ENCODE measurements at places on chromosomes 1 and 21.
A peak's percentile ranks its signal among the peaks of the same experiment; 100 is the strongest.

DNA sequence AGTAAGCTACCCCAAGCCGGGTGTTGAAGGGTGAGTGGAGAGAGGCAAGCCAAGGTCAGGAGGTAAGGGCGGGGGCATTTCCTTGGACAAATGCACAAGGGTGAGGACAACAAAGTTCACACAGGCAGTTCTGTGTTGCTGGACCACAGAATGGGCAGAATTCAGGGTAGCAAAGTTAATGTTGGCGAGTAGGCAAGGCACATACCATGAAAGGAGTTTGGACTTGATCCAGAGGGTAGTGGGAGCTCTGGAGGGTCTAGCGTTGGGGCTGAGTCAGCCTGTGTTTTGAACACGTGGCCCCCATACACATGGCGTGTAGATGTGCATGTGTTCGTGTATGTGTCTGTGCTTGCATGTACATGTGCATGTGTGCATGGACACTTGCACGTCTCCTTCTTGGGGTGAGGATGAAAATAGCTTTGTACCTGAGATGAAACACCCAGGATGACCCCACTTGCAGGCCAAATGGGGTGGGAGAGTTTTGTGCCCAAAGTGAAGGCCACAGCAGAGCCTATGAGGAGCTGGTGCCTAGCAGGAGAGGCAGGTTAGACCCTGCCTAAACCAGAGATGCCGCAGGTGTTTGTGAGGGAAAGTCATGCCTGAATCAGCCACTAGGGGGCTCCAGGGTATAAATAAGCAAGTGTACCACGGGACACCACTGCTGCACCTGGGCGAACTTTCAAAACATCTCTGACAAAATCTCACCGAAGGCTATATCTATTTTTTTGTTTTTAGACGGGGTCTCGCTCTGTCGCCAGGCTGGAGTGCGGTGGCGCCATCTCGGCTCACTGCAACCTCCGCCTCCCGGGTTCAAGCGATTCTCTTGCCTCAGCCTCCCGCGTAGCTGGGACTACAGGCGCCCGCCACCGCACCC, 21.8 kb downstream of the SLC27A3 start:
- peak; percentile 16 for DNase-seq

DNA sequence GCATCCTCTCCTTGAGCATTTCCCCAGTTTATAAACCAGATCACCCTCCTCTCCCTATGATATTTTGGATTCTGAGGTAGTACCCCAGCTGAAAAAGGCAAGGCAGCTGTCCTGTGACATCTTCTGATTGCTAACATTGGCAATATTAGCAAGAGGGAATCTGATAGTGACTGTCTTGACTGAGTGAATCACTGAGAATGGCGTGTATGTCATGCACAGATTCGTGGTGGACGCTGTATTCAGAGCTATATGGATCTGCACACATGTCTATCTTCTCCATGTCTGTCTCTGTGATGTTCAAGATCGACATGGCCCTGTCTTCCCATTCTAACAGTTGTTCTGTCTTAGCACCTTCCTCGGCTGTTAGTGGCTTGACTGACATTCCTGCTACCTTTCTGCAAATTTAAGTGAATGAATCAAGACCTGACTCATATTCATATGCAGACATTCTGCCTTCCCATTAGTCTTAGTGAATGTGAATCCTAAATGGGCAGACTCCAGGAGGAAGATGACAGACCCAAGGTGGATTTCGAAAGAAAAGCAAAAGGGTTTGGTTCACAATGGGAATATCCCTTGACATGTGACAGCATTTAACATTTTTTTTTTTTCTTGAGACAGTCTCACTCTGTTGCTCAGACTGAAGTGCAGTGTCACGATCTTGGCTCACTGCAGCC, 97.7 kb downstream of the PGBD5 start:
- no peak for DNase-seq

- peak; percentile 55 for DNase-seq
These were observed 13.8 kb upstream of the SEC16B start for GRCh38 chr1:177983482-177984135.

- no peak for DNase-seq
These were observed 30.9 kb downstream of the DNAI4 start for GRCh38 chr1:66893712-66894111.

DNA sequence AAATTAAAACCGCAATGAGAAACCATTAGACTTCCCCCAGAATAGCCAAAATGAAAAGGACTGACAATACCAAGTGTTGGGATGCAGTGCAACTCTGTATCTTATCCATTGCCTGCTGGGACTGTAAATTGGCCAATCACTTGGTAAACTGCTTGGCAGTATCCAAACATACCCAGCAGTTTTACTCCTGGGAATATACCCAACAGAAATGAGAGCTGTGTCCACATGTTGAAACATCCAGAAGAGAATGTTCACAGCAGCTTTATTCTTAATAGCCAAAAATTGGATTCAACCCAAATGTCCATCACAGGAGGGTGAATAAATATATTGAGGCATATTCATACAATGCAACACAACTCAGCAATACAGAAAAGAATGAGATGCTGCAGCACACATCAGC, 13.7 kb upstream of the FAM20B start:
- DNase-seq, result no peak

DNA sequence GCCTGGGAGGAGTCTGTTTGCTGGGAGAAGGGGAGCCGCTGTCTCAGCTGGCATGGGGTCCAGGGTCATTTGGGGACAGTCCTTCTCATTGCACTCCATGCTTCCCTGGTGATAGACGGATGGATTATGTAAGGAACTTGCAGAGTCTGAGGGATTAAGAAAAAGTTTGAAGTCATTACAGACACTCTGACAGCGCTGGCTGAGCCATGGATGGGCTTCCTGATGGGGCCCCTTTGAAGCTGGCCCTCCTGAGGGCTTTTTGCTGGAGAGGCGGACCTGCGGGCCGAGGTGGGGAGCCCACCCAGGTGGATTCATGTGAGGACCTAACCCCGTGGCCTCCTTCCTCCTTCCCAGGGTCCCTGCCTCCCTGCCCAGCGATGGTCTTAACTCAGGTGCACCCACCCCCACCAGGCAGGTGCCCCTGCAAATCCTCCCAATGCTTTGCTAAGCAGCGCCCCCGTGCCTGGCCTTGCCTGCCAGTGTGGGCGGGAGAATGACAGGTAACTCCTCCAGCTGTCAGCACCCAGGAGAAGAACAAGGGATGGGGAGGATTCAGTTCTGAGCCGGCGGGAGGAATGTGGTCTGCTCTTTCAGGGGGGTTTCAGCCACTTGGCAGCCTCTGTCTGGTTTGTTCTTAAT, 24.2 kb upstream of the C1orf174 start:
- DNase-seq, result no peak

GRCh38 chr1:219990782-219991510, 55.4 kb downstream of the EPRS1 start:
- no peak for DNase-seq

DNA sequence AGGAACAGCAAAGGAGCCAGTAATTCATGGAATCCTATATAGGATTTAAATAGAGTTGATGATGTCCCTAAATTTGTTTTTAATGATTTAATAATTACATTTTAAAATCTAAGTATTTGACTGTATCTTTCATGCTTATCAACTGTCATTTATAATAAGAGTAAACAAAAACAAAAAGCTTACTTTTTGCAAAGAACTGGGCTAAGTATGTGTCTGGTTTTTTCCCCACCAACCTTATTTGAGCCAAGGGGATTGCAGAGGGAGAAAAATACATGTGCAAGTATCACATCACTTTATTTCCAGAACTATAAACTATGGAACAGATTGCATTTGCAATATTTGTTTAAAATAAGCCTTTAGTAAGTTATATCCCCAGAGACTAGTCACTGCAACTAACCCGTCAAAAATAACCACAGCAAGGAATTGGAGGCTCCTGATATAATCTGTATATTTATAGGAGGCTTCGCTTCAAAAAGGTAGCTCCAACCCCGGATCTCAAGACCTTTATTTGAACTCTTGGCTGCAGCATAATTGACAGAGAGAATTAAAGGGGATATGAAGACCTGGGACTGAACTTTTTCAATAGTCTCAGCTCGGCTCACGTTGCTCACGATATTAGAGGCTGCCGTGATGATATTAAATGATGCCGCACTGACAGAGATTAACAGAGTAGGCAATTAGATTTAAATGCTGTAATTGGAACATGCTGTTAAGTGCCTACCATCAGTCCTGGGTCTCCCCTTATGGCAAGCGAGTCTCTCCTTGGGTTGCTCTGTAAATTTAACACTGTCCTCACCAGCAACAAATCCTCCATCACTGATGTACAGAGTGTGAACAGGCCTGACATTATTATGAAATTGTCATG, 329.1 kb upstream of the NFIA start:
- peak; percentile 17 for DNase-seq

DNA sequence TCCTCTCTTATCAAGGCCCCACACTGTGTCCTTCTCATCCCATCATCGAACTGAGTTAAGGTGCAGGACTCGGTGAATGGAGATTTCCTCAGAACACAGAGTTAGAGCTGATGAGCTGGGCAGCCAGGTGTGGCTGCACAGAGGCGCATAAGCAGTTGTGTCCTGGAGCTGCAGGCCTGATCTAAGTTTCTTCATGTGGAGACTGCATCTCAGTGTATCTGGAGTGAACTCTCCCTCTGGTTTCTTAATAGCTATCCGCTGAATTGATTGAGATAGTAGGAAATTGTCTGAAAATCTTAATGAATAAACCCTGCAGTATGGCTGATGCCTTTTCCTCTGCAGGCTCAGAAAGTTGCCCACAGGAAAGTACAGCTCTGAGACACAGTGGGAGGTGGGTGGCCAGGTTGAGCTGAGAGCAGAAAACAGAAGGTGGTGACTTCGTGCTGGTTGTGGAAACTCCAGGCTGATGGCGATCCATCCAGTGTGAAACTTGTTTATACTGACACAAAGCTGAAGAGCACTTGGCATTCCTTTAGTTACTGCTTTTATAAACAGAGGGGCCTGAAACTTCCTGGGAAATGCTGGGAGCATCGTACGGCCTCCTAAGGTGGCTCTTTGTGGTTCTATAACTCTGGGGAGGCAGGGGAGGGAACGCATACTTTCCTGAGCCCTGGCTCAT, 67.4 kb upstream of the F3 start:
- no peak for DNase-seq

Data from DMS 273 treated with DMSO at 0.1 percent for 48 hours (cell line).